Esophagus squamous epithelium (tissue), 5 donors: ENCODE measurements at places on chromosomes 5 and 9.

DNA sequence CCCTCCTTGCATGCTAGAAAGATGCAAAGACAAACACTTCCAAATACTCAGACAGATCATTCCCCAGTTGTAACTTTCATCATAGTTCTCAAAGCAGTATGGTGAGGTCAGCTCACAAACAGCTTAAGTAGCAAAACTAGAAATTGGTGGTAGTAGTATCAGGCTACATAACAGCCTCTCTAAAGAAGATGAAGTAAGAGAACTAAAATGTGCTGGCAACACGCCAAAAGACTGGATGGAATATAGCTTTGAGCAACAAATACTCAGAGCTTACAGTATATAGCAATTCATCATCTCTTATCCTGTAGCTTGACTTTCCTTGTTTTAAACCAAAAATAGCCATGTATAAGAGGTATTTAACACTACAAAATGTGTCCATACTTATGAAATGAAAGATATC lies 7.5 kb downstream of the PFDN1 start:
- DNase-seq: no peak

GRCh38 chr9:84271531-84271900 lies 69.0 kb downstream of the SLC28A3 start:
- DNase-seq: no peak

DNA sequence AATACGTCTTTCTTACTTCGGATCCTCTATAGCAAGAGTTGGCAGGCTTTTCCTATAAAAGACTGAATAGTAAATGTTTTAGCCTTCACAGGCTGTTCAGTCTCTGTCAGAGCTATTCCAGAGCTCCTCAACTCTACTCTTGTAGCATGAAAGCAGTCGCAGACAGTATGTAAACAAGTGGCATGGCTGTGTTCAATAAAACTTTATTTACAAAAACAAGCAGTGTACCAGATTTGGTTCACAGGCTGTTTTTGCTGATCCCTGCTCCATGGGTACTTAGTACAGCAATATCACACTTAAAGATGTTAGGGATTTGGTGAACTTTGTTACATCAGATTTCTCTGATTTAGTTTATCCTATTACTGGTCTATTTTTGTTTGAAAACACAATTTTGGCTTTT lies 235.2 kb downstream of the MLLT3 start:
- no peak for DNase-seq

- DNase-seq: no peak
These were observed 593.6 kb downstream of the BNC2 start for GRCh38 chr9:16276866-16277265.

- no peak for DNase-seq
These were observed 532.8 kb upstream of the KLF4 start for GRCh38 chr9:108022246-108022935.

GRCh38 chr9:114008667-114009410 lies 69.3 kb downstream of the AMBP start:
- no peak for DNase-seq

DNA sequence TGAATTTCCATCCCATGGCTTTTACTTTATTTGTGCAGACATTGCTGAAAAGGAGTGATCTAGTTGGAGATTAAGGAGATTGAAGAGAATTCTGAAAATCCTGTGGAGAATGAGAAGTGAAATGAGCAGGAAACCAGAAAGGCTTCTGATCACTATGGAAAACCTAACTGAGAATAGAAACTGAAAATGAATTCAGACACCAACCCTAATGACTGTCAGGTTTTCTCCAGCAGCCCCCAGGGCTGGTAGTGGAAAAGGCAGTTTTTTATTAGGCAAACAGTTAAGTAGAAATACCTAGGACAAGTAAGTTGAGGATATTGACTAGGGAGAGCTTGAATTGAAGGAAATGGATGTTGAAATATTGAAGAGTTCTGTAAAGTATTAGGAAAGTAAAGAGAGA lies 14.7 kb upstream of the ARRDC3 start:
- DNase-seq: no peak

DNA sequence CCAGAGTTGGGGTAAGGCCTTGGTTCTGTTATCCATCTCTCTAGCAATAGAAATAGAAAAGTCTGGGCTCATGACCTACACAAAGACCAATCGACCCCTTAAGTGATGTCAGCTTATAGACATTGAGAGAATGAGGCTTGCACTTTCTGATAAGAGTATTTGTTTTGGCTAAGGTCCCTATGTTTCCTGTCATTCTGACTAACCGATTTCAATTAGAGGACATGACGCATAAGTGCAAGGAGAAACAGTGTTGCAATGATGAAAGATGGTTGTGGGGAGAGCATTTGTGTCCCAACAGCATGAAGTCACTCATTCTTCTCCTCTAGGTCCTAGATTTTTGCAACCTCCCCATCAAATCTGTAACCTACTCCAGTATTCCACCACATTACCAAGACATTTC lies 255.1 kb downstream of the MAT2B start:
- DNase-seq: no peak

GRCh38 chr5:136210259-136210658 lies 17.3 kb upstream of the SMIM32 start:
- no peak for DNase-seq

- DNase-seq: no peak
These were observed 45.4 kb downstream of the SHB start for GRCh38 chr9:38023661-38024035.

DNA sequence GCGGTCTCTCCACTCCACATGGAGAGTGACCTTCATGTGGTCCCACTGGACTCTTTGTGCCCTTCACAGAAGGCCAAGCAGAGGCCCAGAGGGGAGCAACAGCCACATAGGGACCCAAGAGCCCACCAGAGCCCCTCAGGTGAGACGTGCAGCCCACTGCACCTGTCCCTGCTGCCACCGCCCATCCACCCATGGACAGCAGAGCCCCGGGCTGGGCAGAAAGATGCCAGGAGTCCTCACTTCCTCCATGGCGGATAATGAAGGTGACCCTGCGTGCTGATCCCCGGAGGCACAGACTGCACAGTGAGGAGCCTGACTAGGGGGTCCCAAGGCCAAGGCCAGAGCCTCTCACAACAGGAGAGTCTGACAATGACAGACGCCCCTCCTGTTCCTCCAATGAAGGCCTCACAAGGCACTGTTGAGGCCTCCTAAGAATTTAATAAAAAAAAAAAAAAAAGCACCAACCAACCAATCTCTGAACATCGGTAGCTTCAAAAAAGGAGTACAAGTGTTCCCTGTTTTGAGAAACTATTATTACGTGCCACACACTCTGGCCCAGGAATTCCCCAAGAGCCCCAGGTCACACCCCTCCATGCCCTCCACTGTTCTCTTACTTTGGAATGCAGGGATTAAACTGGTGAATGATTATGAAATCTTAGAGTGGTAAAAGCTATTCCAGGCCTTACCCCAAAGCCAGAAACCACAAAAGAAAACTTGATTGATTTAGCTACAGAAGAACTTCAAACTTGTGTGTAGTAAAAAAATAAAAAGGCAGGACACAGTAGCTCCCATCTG lies 2.8 kb upstream of the PPP1R26 start:
- DNase-seq: no peak

DNA sequence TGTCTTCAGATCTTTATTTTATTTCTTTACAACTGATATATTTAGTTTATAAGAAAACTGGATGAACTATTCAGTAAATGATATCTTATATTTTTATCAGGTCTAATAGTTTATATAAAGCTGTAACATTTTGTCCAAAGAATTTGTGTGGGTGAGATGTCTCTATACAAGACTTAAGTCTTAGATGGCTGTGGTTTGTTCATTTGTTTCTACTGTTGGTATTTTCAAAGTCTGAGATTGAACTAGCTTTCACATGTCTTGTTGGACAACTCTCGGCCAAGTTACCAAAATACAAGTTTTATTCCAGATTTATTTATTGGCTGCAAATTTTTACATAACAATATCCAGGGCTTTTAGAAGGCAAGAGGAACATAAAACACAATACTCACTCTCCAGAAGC lies 286.0 kb downstream of the NR2F1-AS1 start:
- DNase-seq: no peak

GRCh38 chr9:132372177-132373095 lies 17.6 kb upstream of the SETX start:
- DNase-seq: no peak

GRCh38 chr9:117305454-117305853 lies 109.4 kb downstream of the ASTN2 start:
- no peak for DNase-seq

GRCh38 chr5:96919754-96920197 lies 16.1 kb upstream of the LNPEP start:
- no peak for DNase-seq

GRCh38 chr5:2387250-2387633 lies 364.2 kb downstream of the IRX2 start:
- no peak for DNase-seq

DNA sequence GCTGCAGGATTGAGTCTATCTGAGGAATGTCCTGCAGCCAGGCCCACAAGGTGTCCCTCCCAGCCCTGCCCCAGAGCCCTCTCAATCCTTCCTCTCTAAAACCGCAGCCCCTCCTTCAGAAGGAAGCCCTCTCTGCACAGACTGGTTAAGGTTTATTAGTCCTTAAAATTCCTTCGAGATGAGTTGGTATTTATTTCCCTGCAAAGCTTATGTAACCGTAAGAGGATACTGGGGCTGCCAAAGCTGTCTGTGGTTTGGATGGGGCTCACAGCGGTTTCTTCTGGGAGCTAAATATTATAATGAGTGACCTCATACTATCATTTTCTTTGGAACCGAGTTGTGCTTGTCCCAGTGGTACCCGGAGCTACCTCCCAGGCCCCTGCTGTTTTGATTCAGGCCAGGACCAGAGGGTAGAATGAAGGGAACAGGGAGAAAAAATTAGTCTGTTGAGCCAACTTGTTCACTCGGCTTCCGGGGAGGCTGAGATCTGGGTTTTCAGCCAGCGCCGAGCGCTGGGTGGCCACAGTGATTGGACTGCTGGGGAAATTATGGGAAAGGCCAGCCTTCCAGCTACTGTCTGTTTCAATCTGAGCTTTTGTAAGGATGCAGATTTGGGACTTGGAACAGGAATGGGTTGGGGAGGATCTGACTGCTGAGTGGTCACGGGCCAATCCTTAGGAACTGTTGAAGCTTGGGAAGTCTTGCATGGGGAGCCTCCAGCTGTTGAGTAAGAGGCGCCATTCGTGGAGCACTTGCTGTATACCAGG lies 107.5 kb downstream of the NDFIP1 start:
- DNase-seq: no peak

DNA sequence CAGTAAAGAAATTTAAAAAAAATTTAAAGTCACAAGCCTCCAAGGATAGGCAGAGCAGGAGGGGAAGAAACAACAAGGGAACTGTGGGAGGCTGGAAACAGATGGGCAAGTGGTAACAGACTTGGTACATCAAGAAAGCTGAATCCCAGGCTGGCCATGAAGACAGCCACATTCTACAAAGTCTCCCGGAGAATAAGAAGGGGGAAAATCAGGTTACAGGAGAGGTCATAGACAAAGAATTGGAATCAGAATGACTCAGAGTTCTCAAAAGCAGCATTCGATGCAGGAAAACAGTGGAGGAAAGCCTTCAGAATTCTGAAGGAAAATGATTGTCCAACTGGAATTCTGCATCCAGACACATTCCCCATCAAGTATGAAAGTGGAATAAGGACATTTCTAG lies 129.7 kb downstream of the ADAMTS2 start:
- no peak for DNase-seq

GRCh38 chr5:107948377-107948776 lies 277.6 kb upstream of the EFNA5 start:
- DNase-seq: no peak

GRCh38 chr5:134439210-134439654 lies 27.6 kb upstream of the CDKN2AIPNL start:
- DNase-seq: peak; percentile 30

DNA sequence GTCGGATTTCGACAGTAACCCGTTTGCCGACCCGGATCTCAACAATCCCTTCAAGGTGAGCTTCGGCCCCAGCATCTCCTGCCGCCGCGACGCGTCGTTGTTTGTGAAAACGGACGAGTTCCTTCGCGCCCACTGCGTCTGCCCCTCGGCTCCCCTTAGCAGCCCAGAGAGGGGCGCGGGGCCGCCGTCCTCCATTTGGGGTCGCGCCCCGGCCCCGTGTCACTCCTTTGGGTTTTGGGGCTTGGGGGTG lies 182 bp downstream of the SCAMP1 start:
- DNase-seq: no peak

GRCh38 chr5:73135021-73135420 lies 14.6 kb downstream of the TMEM171 start:
- no peak for DNase-seq

DNA sequence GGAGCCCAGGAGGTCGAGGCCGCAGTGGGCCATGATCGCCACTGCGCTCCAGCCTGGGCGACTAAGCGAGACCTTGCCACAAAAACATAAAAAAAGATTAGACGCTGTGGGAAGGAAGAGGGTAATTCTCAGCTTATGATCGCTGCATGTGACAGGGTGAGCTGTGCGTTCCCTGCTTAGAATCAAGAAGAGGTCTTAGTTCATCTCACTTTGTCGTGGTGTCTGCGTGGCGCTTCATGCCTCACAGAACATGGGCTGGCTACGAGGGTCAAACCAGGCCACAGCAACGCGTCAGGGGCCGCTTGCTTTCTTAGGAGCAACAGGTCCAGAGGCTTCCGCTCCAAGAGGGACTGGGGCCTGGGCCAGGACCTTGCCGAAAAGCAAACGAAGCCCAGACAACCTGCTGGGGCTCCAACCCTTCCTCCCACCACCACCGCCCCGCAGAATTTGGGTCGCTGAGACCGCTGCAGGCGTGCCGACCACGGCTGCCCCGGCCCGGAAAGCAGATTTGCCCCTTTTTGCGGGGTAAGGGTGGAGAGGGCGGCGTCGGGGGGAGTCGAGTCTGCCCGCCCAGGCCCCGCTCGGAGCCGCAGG lies 10.0 kb upstream of the GRIN1 start:
- no peak for DNase-seq

GRCh38 chr9:16371306-16371705 lies 499.2 kb downstream of the BNC2 start:
- DNase-seq: no peak

GRCh38 chr9:17137566-17137965 lies 2.7 kb downstream of the CNTLN start:
- no peak for DNase-seq

DNA sequence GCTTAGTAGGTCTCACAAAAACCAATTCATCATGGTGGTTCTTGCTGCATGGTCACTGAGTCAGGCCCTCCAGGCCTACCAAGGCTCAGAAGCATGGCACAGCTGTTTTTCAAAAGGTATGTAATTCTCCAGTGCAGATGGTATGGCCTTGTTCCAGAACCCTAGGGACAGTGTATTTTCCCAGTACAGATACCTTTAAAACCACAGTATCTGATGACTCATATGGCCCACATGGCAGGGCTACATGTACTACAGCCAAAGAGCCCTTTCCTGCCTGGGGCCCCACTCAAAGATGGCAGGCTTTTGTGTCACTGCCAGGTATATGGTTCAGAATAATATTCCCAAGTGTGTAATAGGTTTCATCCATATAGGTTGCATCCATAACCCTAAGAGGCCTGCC lies 16.5 kb downstream of the CSF2 start:
- DNase-seq: no peak

GRCh38 chr9:30630459-30630858 lies 1754.0 kb upstream of the ACO1 start:
- no peak for DNase-seq

GRCh38 chr5:149475777-149476176 lies 75.5 kb downstream of the CSNK1A1 start:
- no peak for DNase-seq
